Activated T-cell treated with anti-CD3 and anti-CD28 coated beads for 1 hour (primary cell): ENCODE measurements at places on chromosomes 7 and 10.

- no peak for DNase-seq
Observed at GRCh38 chr7:50661345-50662040, 96.3 kb upstream of the DDC start.

DNA sequence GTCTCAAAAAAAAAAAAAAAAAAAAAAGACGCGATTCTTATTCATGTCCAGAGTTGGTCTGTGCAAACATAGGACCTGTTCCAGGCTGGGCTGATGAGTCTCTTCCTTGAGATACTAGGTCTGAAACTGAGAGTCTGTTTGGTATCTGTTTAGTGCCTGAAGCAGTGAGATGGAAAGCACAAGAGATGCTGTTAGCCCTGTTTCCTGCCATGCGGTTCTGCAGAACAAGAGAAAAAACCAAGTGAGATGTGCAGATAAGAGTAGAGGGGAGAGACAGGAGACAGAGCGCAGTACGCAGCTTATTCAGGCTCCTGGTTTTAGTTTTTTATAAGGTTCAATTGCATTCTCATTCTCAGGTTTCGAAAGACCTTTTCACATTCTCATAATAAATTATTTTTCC lies 85.8 kb upstream of the PRKCQ start:
- no peak for DNase-seq

GRCh38 chr10:91616137-91616536 lies 16.7 kb downstream of the PPP1R3C start:
- no peak for DNase-seq

GRCh38 chr10:6383096-6383812 lies 180.5 kb downstream of the PFKFB3 start:
- no peak for DNase-seq

- no peak for DNase-seq
Observed at GRCh38 chr7:41882745-41883420, 180.0 kb upstream of the INHBA start.

GRCh38 chr7:54705436-54705835 lies 53.6 kb downstream of the SEC61G start:
- DNase-seq, result no peak

- DNase-seq, result no peak
Observed at GRCh38 chr7:155258226-155258560, 39.5 kb upstream of the INSIG1 start.

- DNase-seq, result no peak
Observed at GRCh38 chr7:16460789-16461493, 4.6 kb downstream of the SOSTDC1 start.

DNA sequence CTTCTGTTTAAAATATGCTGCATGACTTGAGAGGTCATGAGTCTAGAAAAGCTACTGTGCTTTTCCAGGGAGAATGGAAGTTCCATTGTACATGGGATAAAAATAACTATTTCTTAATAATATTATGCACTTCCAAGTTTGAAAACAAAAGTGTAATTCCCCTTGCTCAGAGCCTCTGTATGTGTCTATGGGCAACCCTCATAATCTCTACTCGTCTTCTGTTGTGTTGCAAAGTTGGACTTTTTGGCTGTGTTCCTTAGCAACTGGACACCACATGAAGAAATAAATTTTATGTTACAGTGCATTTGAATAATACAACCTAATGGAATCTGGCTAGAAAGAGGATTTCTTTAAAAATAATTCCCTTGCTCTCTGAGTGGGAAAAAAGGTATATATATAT lies 242.6 kb downstream of the TWIST1 start:
- no peak for DNase-seq

DNA sequence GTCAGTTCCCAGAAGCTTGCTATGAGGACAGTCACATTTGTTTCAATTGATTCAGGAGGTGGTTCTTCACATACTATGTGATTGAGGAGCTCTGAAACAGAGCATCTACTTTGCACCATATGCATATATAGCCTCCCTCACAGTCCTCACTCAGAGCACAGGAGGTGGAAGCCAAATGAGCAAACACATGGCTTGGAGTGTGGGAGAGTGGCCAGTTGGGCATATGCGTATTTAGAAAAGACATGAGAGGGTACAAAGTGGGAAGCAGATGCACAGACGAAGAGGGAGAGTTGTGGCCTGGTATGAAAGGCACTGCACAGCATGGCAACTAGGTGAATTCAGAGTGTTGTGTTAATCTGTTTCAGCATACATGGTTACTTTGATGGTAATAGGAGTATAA lies 165.6 kb downstream of the COL28A1 start:
- no peak for DNase-seq

GRCh38 chr7:41238851-41239331 lies 464.0 kb downstream of the INHBA start:
- no peak for DNase-seq

DNA sequence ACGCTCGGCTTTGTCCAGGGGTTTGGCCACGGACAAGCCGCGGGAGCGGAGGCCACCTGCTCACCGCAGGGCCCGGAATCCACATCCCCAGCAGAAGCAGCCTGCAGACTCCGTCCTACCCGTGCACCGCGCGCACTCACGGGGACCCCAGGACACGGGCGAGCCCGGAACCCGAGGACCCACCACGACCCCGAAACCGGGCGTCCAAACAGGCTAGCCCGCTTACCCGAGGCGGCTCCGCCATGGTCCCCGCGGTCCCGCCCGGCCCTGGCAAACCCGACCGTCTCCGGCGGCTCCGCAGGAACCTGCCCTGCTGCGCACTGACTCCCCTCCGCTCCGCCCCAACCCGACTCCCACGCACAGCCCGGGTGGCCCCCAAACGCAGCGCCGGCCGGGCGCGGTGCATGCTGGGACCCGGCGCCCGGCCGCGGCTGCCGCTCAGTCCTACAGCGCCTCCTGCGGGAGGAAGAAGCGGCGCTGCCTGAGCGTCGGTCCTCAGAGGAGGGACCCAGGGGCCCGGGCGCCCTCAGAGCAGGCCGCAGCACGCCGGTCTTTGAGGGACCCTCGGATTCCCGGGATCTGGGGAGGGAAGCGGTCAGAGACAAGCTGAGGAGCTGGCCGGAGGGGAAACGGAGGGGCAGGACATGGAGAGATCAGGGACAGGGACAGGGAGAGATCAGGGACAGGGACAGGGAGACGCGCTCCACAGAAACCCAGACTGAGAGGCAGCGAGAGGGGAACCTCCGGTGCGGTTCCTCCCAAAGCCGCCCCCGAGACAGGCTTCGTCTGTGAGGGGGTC lies at the start of gene ZNF786:
Gene ZNF786, minus strand, starts transcription at position 322 of the 799 bp plus-strand sequence. Its CDS starts 78 bp downstream, at position 244.
- peak; percentile 86 for DNase-seq

DNA sequence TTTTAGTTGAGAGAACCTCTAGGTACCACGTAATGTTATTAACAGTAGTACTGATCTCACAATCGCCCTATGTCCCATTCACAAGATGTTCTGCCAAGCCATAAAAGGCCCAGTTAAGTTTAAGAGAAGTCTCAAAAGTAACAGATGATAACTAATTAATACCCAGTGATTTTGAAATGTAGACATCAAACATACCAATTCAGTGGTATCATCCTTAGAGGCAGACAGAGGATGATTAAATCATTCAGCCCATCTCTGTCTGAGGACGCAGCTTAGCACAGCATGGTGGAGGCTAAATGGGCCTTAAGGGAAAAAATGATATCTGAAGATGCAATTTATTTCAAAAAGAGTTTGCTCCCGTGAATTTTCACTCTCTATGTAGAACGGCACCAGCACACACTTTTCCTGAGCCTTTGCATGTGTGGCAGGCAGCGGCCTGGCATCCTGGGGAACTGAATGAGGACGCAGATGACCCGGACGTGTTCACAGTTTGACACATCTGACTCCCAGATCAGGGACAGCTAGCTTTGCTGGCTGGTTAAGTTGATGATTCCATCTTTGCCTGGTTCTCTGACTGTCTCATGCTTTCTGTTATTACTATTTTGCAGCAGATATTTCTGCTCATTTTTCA lies 13.4 kb downstream of the EGFR start:
- DNase-seq, result no peak

DNA sequence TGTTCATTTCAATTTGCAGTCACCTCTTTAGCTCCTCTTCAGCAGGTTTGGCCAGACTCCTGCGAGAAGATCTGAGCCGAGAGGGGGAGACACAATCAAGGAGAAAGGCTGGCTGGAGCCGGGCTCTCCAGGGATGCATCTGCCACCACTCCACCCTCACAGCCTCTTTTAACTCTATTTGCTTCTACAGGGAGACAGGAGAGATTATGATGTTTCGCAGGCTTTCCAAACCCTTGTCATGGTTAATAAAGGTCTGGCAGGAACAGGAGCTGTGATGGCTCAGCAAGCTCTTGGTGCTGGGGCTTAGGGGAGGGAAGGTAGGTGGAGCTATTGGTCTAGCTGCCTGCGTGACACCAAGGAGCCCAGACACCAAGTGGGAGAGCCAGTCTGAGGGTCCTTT lies 448.1 kb upstream of the PODXL start:
- DNase-seq, result no peak
